ENCODE measurements at places on chromosomes 5 and 9. TPM values are rescaled to one million over a fixed set of nuclear protein-coding genes. Genes with fewer than 3 reads are reported as not detected.

GRCh38 chr5:139148986-139149385 lies 49.2 kb downstream of the SIL1 start:
- H3K27me3 ChIP-seq = no peaks in the 10 kb centered on the region
- no peak overlapping the region for H3K27ac ChIP-seq
- H3K4me3 ChIP-seq = no peak overlapping the region
- H3K36me3 ChIP-seq = no peaks in the 10 kb centered on the region

DNA sequence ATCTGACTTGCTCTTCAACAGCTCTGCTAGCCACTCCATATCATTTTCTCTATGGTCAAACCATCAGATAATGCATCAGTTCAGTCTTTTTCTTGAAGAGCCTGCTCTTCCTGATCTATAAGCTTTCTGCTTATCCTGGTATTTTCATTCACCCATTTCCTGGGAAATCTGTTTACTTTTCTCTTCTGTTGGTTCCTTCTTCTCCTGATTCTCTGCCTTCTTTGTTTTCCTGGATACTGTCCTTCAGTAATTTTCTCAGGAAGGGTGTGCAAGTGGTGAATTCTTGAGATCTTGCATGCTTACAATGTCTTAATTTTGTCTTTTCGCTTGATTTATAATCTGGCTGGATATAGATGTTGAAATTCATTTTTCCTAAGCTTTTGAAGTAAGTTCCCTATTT lies 39.8 kb upstream of the NKX2-5 start:
- DNase-seq = no peak
- no peak overlapping the region for H3K27ac ChIP-seq
- no peaks in the 10 kb centered on the region for H3K4me1 ChIP-seq

DNA sequence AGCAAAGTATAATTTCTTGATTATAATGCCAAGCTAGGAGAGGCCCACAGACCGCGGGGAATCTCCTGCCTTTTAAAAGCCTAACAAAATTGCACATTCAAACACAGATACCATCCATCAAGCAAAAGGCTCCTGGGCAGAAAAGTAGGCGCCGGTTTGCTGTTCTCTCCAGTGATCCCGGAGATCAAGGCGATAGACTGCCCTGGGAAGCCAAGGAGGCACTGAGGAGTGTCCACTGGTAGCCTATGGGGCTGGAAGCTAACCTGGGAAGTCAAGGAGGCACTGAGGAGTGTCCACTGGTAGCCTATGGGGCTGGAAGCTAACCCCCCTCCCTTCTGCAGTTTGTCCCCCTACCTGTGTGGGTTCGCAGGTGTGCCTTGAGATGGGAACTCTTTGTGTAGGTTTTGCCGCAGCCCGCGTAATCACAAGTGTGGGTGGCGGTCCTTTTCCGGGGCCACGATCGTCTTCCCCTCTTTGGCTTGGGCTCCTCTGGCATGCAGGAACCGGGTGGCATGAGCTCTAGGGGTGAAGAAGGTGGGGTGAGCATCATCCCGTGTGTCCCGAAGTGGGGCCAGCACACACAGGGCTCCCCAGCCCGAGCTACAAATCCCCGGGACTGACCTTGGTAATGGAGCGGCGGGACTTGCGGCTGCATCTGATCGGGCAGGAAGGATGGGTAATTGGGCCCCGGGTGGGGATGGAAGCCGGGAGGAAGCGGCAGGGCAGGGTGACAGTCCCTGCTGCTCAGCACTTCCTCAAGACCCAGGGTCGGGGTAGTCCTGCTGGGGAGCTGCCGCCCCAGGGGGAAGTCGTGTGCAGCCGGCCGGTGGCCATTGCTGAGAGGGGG lies 2.7 kb downstream of the KLF4 start:
- peaks cover 55% of the 10 kb centered on the region for H3K27me3 ChIP-seq
- no peak overlapping the region for H3K4me3 ChIP-seq
- H3K27ac ChIP-seq = no peak overlapping the region
- no peak for DNase-seq

SPATA6L gene
- 0.78 TPM for total RNA-seq

DNA sequence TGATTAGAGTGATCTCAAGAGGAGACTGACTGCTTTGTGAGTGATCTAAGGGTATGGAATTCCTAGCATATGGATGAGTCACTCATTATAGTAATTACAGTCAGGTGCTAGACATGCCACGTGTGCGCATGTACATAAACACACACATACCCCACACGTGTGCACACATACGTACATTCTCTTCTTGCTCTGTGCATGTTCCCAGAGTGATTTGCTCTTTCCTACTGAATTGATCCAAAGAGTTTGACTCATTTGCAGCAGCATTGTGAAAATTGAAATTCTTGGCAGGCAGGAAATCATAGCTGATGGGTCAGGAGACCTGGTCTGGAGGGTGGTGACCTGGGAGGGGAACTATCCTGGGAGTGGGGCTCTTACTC lies 63.8 kb downstream of the ANGPTL2 start:
- no peak overlapping the region for H3K27ac ChIP-seq
- peaks cover 2% of the 10 kb centered on the region for H3K36me3 ChIP-seq
- no peaks in the 10 kb centered on the region for H3K27me3 ChIP-seq
- no peak overlapping the region for H3K4me3 ChIP-seq
- DNase-seq = no peak

GRCh38 chr9:75438716-75439115 lies 350.4 kb downstream of the OSTF1 start:
- no peak overlapping the region for H3K4me3 ChIP-seq
- H3K27ac ChIP-seq = no peak overlapping the region
- peaks cover 8% of the 10 kb centered on the region for H3K27me3 ChIP-seq
- H3K4me1 ChIP-seq = peaks cover 2% of the 10 kb centered on the region

- DNase-seq = no peak
- no peaks in the 10 kb centered on the region for H3K4me1 ChIP-seq
- H3K27me3 ChIP-seq = no peaks in the 10 kb centered on the region
- H3K4me3 ChIP-seq = no peak overlapping the region
- H3K36me3 ChIP-seq = no peaks in the 10 kb centered on the region
Observed at GRCh38 chr9:81237565-81238231, 451.6 kb downstream of the TLE1 start.

DNA sequence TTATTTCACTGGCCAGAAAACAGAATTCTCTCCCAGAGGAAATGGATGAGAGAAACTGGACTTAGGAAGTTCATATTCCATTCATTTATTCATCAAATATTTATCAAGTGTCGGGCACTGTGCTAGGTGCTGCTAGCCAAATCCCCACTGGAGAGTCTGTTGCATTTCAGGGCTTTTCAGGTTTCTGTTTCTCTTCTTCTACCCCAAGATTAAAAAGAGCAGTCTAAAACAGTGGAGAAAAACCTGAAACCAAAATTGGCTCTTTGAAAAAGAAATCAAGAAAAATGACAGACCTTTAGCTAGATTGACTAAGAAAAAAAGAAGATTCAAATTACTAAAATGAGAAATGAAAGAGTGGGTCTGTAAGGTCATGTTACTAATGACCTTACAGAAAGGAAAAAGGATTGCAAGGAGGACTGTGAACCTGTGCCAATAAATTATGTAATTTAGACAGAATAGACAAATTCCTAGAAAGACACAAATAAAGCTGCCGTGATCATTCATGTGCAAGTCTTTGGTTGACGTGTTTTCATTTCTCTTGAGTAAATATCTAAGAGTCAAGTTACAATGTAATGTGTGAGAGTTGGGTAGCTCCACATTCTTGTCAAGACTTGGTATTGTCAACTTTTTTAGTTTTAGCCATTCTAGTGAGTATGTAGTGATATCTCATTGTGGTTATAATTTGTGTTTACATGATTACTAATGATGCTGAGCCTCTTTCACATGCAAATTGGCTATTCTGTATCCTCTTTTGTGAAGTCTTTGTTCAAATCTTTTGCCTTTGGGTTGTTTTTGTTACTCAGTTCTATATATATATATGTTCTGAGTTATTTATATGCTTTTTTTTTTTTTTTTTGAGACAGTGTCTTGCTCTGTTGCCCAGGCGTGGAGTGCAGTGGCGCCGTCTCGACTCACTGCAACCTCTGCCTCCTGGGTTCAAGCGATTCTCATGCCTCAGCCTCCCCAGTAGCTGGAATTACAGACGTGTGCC lies 23.7 kb downstream of the SNX30 start:
- H3K27ac ChIP-seq = no peak overlapping the region
- H3K4me3 ChIP-seq = no peak overlapping the region
- no peaks in the 10 kb centered on the region for H3K36me3 ChIP-seq
- no peak for DNase-seq
- peaks cover 33% of the 10 kb centered on the region for H3K4me1 ChIP-seq

LYRM7 gene
- total RNA-seq = 24.0 TPM

DNA sequence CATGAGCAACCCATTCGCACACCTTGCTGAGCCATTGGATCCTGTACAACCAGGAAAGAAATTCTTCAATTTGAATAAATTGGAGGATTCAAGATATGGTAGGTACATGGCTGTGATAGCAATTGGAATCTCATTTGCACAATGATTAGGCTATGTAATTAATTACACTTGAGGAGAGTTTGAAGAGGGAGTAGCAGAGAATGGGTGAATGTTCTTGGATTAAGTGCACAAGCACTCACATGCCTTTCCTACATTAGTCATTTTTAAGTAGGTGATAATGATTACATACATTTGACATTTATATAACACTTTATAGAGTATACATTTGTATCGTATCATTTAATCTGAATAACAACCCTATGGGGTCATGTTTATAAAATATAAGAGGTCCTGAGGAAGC lies 21.1 kb downstream of the ACO1 start:
- H3K4me3 ChIP-seq = no peak overlapping the region
- peaks cover 18% of the 10 kb centered on the region for H3K36me3 ChIP-seq
- H3K27me3 ChIP-seq = no peaks in the 10 kb centered on the region
- H3K27ac ChIP-seq = no peak overlapping the region
- H3K4me1 ChIP-seq = no peaks in the 10 kb centered on the region

C5orf46 gene
- total RNA-seq = not detected

TPM2 gene
- 5.3 TPM for total RNA-seq

CER1 gene
- not detected for total RNA-seq

TRUB2 gene
- total RNA-seq = 30.1 TPM

GRCh38 chr5:66074901-66075300 lies 69.2 kb upstream of the SREK1 start:
- peaks cover 19% of the 10 kb centered on the region for H3K36me3 ChIP-seq
- H3K27ac ChIP-seq = no peak overlapping the region
- H3K27me3 ChIP-seq = no peaks in the 10 kb centered on the region
- no peak for DNase-seq

Measured in activated CD8-positive, alpha-beta T cell treated with anti-CD3 and anti-CD28 coated beads for 36 hours (primary cell).